Activated naive CD4-positive, alpha-beta T cell treated with anti-CD3 and anti-CD28 coated beads for 36 hours (primary cell): ENCODE measurements at places on chromosomes 2 and 18. TPM values are rescaled to one million over a fixed set of nuclear protein-coding genes. Genes with fewer than 3 reads are reported as not detected.

The MERTK gene
- total RNA-seq, result 0.57 TPM

The SNTG2 gene
- total RNA-seq, result 0.57 TPM

DNA sequence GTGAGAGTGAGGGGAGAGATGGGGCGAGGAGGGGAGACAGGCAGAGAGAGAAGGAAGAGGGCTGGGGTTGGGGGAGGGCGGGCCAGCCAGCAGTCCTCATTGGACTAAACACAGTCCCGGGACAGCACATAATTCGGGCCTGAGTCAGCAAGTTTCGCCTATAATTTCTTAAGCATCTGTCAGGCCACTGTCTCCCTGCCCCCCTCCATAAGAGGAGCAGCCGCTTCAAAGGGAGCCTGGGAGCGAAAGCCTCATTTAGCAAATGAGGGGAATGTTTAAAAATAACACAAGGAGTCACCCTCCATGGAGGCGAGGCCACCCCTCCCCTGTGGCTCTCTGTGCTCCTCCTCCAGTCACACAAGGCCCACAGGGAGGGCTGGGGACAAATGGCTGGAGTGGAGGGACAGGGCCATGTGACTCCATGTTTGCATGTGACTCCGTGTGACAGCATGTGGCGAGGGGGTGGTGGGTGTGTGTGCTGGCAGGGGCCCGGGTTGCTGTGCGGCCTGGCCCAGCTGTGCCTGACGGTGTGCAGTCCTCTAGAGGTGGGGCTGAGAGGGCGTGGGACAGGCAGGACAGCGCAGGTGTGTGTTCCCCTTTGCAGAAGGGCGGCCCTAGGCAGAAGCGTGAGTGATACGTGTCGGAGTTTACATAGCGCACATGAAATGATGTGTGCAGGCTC lies 162.4 kb downstream of the CELF4 start:
- no peak for DNase-seq

GRCh38 chr2:68741238-68741637 lies 6.6 kb downstream of the ARHGAP25 start:
- DNase-seq, result peak; percentile 56
